H1 (cell line): ENCODE measurements at places on chromosomes 1 and 21.

DNA sequence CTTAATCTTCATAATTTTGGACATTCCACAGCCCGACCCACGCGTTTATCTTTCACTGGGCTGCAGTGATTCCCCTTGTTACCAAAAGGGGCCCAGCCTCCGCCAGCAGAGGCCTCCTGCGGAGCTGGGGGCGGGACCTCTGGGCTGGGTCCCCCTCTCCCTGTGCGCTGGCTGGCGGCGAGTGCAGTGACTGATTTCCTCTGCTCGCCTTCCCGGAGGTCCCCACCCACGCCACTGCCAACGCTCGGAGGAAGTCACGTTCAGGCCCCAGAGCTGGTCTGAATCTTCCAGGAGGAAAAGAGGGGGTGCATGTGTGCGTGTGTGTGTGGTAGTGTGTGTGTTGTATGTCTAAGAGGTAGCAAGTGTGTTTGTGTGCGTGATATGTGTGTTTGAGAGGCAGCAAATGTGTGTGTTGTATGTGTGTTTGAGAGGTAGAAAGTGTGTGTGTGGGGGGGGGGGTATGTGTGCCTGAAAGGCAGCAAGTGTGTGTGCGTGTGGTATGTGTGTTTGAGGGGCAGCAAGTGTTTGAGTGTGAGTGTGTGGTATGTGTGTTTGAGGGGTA is 35.0 kb upstream of the JAK1 start:
- peak; percentile 72 for DNase-seq

DNA sequence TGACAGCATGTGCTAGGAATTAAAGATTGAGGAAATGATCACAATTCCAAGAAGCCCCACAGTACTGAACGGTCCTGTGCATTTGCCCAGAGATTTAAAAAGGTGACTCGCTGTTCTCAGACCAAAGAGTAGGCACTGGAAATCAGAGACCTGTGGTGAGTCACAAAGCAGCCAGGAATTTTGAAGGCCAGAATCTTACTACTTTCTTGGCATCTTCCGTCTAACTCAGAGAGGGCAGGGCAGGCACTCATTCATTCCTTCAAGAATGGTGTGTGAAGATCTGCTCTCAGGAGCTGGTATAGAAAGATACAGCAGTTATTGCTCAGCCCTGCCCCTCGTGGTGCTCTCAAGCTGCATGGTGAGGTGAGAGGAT is 57.9 kb downstream of the BRINP2 start:
- no peak for DNase-seq

- DNase-seq = peak; percentile 13
Measured at GRCh38 chr1:43835082-43836021, 98.2 kb upstream of the ARTN start.

DNA sequence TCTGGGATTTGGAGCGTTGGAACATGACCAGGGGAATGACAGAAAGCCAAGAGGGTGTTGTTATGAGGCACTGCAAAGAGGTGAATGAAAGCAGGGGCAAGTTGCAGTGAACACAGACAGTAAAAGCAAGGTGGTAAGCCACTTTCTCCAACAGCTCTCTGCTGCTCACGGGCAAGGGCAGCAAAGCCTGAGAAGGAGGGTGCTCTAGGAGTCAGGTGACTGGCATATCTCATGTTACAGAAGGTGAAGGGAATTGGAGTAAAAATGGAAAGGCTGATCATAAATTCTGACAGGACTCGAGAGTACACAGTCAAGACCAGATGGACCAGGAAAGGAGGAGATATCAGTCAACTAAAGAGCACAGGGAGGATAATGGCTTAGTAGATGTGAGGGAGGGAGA is 14.5 kb downstream of the VAV3 start:
- DNase-seq = no peak

DNA sequence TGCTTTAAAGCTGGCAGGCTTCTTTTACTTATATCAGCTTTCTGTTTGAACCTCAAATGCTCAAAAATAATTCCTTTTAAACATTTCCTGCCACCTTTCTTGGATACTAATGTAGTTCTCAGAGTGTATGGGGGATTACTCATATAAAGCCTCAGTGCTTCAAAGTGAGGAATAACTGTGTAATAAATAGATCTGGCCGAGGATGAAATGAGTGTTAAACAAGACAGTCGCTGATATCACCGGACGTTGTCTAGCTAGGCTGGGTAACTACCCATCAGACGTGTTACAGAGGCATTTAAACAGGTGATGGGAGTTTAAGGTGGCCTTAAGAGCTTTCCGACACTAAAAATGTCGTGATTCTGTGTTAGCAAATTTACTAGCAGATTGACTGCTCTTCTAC is 53.1 kb downstream of the VANGL2 start:
- no peak for DNase-seq

DNA sequence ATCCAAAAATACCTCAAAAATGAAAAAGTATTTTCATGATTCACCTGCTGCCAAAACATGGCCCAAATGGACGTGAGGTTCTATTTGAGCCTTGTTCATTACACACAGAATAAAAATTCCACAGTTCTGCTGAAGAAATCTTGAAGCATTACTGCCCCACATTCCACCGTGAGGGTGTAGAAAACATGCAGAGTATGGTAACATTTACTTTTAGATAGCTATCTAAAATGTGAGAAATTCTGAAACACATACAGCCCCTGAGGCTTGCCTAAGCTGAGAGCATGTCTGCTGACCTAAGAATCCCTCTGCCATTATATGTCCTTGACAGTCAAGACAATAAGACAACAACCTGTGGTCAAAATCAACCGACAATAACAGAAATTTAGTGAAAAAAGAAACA is 186.5 kb downstream of the DSCAM start:
- no peak for DNase-seq

- no peak for DNase-seq
Measured at GRCh38 chr1:202154148-202154765, 6.1 kb downstream of the PTPN7 start.

DNA sequence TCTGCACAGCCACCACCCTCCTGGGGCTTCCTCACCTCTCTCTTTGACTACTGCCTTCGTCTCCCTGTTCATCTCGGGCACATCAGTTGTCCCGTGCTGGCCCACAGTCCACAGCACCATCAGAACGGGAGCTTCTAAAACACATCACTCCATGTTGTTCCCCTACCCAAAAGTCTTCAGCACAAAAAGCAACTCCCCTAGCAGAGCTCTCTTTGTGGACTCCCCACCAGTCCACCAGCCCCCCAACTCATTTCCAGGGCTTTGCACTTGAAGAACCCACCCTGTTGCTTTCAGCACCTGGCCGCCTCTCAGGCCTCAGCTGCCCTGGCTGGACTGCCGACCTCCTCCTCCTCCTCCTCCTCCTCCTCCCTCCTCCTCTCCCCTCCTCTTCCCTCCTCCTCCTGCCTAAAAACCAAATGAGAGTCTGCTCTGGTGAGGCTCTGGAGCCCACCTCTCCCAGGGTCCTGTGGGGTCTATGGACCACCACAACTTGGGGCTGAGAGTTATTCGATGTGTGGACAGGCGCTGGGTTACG is 251.2 kb upstream of the VAMP3 start:
- no peak for DNase-seq

DNA sequence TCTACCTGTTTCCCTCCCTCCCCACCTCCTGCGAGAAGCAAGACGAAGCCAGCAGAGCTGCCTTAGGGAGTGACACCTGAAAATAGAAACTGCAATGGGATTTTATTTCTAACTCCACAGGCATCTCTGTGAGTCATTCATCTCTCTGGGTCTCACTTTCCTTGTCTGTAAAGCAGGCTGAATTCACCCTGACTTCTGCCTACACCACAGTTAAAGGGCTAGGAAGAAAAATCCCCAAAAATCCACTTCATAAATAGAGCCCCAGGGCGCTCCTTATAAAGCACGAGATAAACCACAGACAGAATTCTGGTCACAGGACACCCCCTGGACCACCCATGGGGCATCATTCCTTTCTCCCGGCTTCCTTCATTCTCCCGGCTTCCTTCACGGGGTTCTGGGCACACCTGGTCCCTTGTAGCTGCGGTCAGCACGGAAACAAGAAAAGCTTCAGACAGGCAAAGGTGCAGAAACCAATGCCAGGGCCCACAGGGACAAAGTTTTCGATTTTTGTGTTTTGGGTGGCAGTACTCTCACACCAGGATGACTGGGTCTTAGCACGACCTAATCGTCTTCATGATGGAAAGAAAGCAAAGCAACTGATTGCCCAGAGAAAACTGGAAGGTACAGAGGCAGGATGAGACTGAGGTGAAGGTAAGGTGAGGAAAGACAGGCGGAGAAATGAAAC is 2.8 kb upstream of the H6PD start:
- no peak for DNase-seq

GRCh38 chr1:185767508-185768120 is 33.4 kb downstream of the HMCN1 start:
- no peak for DNase-seq

DNA sequence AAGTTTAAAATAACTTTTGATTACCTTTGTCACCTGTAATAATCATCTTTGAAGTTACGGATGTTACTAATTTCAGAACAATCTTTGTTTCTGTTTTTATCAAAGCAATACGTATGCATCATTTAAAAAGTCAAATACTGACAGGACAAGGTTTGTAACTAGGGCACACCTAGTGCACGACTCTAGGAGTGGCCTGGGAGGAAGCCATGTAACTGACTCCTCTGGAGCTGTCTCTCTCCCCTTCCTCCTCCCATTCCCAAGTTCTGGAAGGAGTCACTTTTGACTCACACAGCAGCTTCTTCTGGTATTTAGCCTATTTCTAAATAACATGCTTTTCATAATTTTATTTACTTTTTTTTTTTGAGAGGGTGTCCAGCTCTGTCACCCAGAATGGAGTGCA is 11.8 kb upstream of the RAP1GAP start:
- peak; percentile 17 for DNase-seq

DNA sequence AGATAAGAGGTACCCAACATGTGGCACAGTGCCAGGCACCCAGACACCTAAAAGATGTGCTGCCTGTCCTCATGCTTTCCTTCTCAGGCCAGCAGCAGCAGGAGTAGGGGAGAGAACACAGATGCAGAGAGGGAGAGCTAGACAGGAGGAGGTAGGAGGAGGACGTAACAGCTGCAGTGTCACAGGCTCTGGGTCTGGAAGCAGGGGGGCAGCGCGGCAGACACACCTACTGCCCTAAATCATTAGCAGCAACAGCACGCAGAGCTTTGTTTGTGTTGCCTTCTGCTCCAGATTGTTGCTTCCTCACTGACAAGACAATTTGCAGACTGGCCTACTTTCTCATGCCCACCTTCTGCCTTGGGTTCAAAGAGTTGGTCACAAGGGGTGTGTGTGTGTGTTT is 196.7 kb upstream of the DAB1 start:
- no peak for DNase-seq

- peak; percentile 89 for DNase-seq
Measured at GRCh38 chr1:44807364-44808062, 362 bp upstream of the DYNLT4 start.

GRCh38 chr1:236980673-236981072 is 23.6 kb downstream of the MT1HL1 start:
- DNase-seq = no peak

GRCh38 chr1:27394282-27394658 is 1.8 kb downstream of the GPR3 start:
- no peak for DNase-seq

DNA sequence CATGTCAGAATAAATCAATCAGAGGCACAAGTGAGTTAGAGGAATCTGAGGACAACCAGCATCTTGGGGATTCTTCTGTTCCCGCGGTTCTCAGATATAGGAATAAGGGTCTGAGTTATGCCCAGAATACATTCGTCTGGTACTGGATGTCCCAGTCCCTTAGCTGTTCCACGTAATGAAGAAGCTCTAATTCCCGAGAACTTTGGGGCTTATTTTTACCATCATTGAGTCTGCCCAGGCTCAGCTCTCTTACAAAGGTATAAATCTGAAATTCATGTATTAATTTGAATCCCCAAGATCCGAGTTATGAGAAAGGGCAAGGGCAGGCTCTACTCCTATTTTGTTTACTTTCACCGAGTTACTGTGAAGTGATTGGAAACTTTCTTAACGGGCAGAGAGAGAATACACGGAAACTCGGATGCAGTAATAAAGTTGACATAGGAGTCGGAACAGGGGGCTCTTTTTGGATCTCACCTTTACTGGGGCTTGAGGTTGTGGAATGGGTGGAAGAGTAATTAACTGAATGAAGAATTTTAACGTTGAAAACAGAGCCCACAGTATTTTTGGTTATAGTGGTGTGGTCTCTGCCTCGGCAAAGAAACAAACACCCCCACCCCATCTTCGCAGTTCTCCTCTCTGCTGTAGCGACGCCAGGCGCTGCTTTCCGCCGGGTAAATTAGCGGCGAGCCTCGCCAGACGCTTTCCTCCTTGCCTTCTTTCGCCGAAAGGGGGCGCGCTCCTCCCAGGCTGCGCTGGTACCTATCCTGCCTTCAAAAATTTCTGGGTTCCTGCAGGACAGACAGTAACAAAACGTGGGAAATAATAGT is 7.1 kb downstream of the PRRX1 start:
- no peak for DNase-seq
